H4 (cell line): ENCODE measurements at places on chromosomes 16 and 17. TPM values are rescaled to one million over a fixed set of nuclear protein-coding genes. Genes with fewer than 3 reads are reported as not detected.

The GPRC5C gene
- total RNA-seq, result 63.4 and 78.9 TPM in 2 replicates

The C16orf96 gene
- not detected in 2 replicates for total RNA-seq

The SLC6A2 gene
- total RNA-seq, result not detected in 2 replicates

GRCh38 chr17:4631836-4632580 lies 9.5 kb downstream of the ALOX15 start:
- no peak for DNase-seq

- DNase-seq, result no peak
Measured at GRCh38 chr16:75004460-75004859, 5.6 kb downstream of the ZNRF1 start.

- peak; percentile 35 for DNase-seq
Measured at GRCh38 chr16:82150549-82150948, 19.5 kb downstream of the MPHOSPH6 start.

DNA sequence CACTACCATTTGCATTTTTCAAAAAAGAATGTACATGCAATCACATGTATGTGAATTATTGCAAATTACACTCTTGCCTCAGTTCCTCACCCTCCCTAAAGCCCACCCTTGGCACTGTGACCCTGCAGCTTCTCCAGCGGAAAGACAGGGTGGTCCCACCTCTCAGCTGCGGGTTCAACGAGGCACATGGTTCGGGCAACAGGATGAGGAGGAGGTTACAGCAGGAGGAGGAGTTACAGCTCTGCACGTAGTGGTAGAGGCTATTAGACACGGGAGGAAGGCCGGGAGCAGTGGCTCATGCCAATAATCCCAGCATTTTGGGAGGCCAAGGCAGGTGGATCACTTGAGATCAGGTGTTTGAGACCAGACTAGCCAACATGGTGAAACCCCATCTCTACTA lies 5.2 kb downstream of the C16orf95 start:
- DNase-seq, result no peak
